ENCODE measurements at places on chromosomes 11 and 22.

GRCh38 chr11:19770277-19770676 lies 57.6 kb downstream of the NAV2 start:
- H3K27me3 ChIP-seq = peaks cover 29% of the 10 kb centered on the region
- no peak for DNase-seq
- H3K36me3 ChIP-seq = no peaks in the 10 kb centered on the region
- H3K27ac ChIP-seq = no peak overlapping the region
- H3K4me3 ChIP-seq = no peak overlapping the region

DNA sequence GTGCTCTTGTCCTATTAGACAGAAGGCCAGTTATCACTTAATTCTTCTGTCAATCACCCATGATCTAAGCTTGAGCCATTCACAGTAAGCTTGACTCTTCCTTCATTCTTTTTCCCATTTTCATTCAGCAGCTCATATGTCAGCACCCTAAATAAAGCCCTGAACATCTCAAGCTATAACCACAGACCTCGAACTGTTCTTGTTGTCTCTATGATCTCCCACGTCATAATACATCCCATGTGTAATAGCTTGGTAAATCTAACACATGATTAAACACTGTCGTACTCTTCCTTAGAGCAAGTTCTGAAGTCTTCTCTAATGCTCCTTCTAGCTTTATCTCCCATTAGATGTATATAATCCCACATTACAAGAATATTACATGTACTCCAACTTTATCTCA lies 14.4 kb downstream of the MUC15 start:
- no peak for DNase-seq
- H3K4me1 ChIP-seq = no peaks in the 10 kb centered on the region
- no peak overlapping the region for H3K27ac ChIP-seq
- no peaks in the 10 kb centered on the region for H3K36me3 ChIP-seq

- DNase-seq = peak; percentile 90
- peak overlapping the region; percentile 94 for H3K27ac ChIP-seq
- peaks cover 53% of the 10 kb centered on the region for H3K4me1 ChIP-seq
- peaks cover 34% of the 10 kb centered on the region for H3K36me3 ChIP-seq
Observed at GRCh38 chr22:50190941-50191741, 5.4 kb downstream of the TRABD start.

DNA sequence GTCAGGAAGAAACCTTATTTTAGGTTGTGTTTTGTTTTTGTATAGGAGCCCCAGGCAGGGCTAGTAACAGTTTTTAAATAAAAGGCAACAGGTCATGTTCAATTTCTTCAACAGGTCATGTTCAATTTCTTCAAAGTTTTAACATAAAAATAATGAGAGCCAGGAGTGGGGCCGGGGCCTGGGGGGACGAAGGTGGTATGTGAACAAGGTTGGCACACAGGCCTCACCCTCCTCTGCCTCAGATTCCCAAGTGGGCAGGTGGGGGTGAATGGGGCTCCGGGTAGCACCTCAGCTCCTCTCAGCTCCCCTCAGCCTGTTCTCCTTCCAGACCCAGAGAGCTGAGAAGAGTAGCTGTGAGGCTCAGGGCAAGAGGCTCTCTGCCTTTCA lies 4.4 kb downstream of the DERL3 start:
- DNase-seq = no peak
- peaks cover 32% of the 10 kb centered on the region for H3K36me3 ChIP-seq
- H3K27ac ChIP-seq = no peak overlapping the region
- H3K4me3 ChIP-seq = no peak overlapping the region
- peaks cover 25% of the 10 kb centered on the region for H3K4me1 ChIP-seq
- H3K27me3 ChIP-seq = no peaks in the 10 kb centered on the region

- peak overlapping the region; percentile 38 for H3K4me3 ChIP-seq
- H3K4me1 ChIP-seq = peaks cover 17% of the 10 kb centered on the region
Observed at GRCh38 chr22:37818409-37819104, 4.6 kb upstream of the GALR3 start.

- no peak overlapping the region for H3K4me3 ChIP-seq
- no peak for DNase-seq
- H3K4me1 ChIP-seq = peaks cover 67% of the 10 kb centered on the region
- peak overlapping the region; percentile 91 for H3K27ac ChIP-seq
- H3K27me3 ChIP-seq = no peaks in the 10 kb centered on the region
- peaks cover 30% of the 10 kb centered on the region for H3K36me3 ChIP-seq
Observed at GRCh38 chr22:37626144-37626543, 13.3 kb upstream of the SH3BP1 start.

DNA sequence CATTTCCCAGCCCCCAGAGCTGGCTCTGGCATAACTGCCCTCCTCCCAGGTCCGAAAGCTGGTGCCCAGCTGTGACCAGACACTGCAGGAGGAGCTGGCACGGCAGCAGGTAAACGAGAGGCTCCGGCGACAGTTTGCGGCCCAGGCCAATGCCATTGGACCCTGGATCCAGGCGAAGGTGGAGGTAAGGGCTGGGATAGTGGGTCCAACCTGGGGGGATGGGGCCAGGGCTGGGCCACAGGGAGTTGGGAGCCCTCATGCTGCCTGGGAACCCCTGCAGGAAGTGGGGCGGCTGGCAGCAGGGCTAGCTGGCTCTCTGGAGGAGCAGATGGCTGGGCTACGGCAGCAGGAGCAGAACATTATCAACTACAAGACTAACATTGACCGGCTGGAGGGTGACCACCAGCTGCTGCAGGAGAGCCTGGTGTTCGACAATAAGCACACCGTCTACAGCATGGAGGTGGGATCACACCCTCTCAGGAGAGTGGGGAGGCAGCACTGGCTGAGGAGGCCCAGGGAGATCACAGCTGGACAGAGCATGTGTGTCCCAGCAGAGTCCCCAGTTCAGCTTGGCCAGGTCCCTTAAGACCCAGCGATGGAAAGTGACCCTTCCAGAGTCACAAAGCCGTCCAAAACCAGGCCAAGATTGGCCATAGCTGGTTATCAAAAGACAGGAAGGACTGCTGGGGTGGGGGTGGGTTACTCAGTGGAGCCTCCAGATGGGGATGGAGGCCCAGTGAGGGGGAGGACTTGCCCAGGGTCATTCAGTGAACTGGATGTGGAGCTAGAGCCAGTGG lies 7.0 kb downstream of the CTSF start:
- no peaks in the 10 kb centered on the region for H3K4me1 ChIP-seq
- H3K4me3 ChIP-seq = no peak overlapping the region
- H3K27me3 ChIP-seq = peaks cover 7% of the 10 kb centered on the region
- H3K36me3 ChIP-seq = no peaks in the 10 kb centered on the region

DNA sequence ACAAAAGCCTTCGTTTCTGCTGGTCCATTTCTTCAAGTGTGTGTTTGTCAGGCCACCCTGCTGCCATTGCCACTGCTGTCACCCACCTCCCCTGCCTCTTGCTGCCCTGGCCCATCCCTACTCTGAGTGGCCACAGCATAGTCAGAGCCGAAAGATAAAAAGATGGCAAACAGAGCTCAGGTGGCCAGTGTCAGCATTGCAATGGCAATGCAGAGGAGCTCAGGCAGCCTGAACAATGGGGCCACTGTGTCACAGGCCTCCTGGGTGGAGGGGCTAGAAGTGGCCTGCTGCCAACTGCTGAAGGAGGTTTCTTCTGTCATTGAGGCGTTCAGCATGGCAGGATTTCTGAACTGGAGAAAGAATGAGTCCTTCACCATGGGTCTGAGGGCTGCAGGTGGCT lies 137.1 kb downstream of the CSNK2A3 start:
- no peaks in the 10 kb centered on the region for H3K36me3 ChIP-seq
- H3K27ac ChIP-seq = no peak overlapping the region
- H3K27me3 ChIP-seq = peaks cover 13% of the 10 kb centered on the region
- no peak for DNase-seq
- H3K4me1 ChIP-seq = peaks cover 2% of the 10 kb centered on the region

DNA sequence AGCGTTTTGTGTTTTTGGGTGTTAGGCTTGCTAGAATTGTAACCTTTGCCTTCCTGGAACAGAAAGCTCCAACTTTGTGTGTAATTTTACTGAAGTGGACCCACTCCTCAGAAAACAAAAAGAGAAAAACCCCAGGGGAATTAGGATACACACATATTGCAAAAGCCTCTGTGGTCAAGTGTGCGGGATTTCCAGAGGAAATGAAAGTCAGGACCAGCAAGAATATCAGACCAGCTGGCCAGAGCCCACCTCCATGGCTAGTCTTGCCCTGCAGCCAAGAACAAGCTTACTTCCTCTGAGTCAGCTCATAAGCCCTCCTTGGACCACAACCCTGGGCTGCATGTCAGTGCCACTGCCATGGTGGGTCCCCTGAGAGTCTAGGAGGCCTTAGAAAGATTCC lies 37.0 kb upstream of the FTH1 start:
- H3K36me3 ChIP-seq = no peaks in the 10 kb centered on the region
- no peak overlapping the region for H3K27ac ChIP-seq
- DNase-seq = no peak
- H3K4me3 ChIP-seq = no peak overlapping the region
- no peaks in the 10 kb centered on the region for H3K4me1 ChIP-seq
- H3K27me3 ChIP-seq = no peaks in the 10 kb centered on the region

DNA sequence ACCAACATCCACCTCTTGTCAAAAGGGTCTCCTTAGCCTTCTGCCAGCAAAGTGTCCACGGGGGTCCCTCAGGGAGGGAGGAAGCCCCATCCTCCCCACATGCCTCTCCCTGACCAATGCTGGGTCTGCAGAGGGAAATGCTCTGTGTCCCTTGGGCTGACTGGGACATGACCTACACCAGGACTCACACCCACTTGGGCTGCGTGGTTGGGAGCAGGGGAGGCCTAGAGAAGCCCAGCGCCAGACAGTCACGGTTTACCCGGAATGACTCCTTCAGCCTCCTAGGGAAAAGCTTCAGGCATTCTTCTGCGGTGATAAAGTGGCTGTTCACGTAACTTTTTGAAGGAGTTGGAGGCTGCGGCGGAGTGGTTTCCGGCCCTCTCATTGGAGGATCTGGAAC lies 180.3 kb downstream of the EFCAB6 start:
- no peaks in the 10 kb centered on the region for H3K27me3 ChIP-seq
- no peaks in the 10 kb centered on the region for H3K4me1 ChIP-seq
- H3K4me3 ChIP-seq = no peak overlapping the region
- no peak overlapping the region for H3K27ac ChIP-seq
- H3K36me3 ChIP-seq = no peaks in the 10 kb centered on the region
- no peak for DNase-seq

DNA sequence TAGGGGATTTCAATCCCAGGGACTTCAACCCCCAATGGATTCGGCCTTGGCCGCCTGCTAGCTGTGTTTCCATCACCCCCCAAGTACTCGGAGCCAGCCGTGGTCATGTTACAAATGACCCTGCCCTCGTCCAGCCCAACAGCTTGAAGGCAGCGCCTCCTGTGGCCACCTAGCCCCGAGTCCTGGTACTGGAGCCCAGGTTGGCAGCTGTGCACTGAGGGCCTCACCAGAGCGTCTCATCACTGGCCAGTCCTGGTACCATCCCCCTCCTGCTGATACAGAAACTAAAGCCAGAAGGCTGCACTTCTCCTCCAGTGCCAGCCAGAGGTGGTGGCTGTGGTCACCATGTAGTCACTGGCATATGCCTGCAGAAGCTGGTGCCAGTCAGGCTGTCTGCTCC lies 44.9 kb upstream of the FADD start:
- H3K4me3 ChIP-seq = no peak overlapping the region
- no peaks in the 10 kb centered on the region for H3K36me3 ChIP-seq
- no peaks in the 10 kb centered on the region for H3K27me3 ChIP-seq
- H3K27ac ChIP-seq = no peak overlapping the region

GRCh38 chr11:129278586-129279319 lies 86.6 kb upstream of the ARHGAP32 start:
- DNase-seq = no peak
- no peaks in the 10 kb centered on the region for H3K36me3 ChIP-seq
- H3K27ac ChIP-seq = peak overlapping the region; percentile 46

DNA sequence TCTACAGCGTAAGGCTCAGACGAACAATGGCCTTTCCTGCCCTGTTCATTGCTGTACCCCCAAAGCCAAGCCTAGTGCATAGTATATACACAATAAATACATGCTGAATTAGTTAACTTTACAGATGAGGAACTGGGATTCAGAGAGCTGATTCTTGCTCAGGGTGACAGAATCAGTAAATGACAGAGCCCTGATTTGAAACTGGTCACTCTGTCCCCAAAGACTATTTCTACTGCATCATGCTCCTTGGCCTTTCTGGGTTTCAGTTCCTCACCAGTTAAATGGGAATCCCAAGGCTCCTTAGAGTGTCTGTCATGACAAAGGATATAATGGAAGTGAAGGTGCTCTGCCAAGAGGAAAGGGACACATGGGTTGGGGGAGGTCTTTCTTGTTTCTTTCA lies 50.5 kb upstream of the TSKU start:
- peaks cover 6% of the 10 kb centered on the region for H3K4me1 ChIP-seq
- DNase-seq = no peak
- no peak overlapping the region for H3K27ac ChIP-seq
- no peak overlapping the region for H3K4me3 ChIP-seq

GRCh38 chr22:50452649-50453048 lies 22.2 kb downstream of the SBF1 start:
- H3K4me1 ChIP-seq = peaks cover 5% of the 10 kb centered on the region
- H3K27ac ChIP-seq = peak overlapping the region; percentile 71
- no peaks in the 10 kb centered on the region for H3K27me3 ChIP-seq
- peaks cover 60% of the 10 kb centered on the region for H3K36me3 ChIP-seq
- DNase-seq = no peak

- H3K27me3 ChIP-seq = peaks cover 3% of the 10 kb centered on the region
- H3K4me3 ChIP-seq = no peak overlapping the region
- H3K4me1 ChIP-seq = no peaks in the 10 kb centered on the region
- H3K27ac ChIP-seq = no peak overlapping the region
Observed at GRCh38 chr11:1072116-1072820, 2.4 kb upstream of the MUC2 start.

GRCh38 chr22:23098718-23099530 lies 28.6 kb downstream of the GNAZ start:
- H3K27ac ChIP-seq = no peak overlapping the region
- no peaks in the 10 kb centered on the region for H3K36me3 ChIP-seq
- no peaks in the 10 kb centered on the region for H3K4me1 ChIP-seq
- no peak for DNase-seq
- no peak overlapping the region for H3K4me3 ChIP-seq
- H3K27me3 ChIP-seq = no peaks in the 10 kb centered on the region

DNA sequence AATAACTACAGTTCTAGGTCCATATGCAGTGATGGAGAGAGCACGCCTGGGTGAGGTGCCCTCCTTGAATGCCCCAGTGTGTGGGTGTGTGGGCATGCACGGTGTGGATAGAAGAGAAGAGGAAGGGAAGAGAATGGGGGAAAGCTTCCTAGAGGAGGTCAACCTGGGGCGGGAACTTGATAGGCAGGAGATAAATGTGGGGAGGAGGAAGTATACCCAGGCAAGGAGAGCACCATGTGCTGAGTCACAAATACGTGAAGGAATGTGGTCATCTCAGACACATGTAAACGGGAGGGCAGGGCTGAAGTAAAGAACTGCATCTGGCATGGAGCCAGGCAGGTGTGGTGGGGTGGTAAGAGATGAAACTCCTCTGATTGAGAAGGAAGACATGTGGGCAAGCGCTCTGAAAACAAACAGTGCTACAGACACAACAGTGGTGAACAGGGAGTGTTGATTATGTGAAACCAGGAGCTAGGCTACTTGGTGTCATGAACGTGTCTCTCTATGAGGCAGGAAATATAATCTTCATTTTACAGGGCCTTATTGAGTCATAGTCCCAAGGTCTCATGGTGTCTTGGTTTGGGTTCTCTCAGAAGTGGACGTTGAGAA lies 61.5 kb upstream of the EED start:
- no peaks in the 10 kb centered on the region for H3K36me3 ChIP-seq
- DNase-seq = peak; percentile 60
- no peak overlapping the region for H3K27ac ChIP-seq
- no peaks in the 10 kb centered on the region for H3K27me3 ChIP-seq
- peaks cover 11% of the 10 kb centered on the region for H3K4me1 ChIP-seq
